ENCODE measurements at places on chromosomes 1 and 21. TPM values are rescaled to one million over a fixed set of nuclear protein-coding genes. Genes with fewer than 3 reads are reported as not detected.

AURKAIP1 gene
- 64.6 TPM for polyA plus RNA-seq

OR2T35 gene
- polyA plus RNA-seq = not detected

GRCh38 chr1:6105218-6105679 lies 59.6 kb downstream of the KCNAB2 start:
- DNase-seq = no peak

LIN28A gene
- 0.01 TPM for polyA plus RNA-seq

GRCh38 chr1:32341186-32341757 lies 5.2 kb upstream of the MARCKSL1 start:
- no peak for DNase-seq

DNA sequence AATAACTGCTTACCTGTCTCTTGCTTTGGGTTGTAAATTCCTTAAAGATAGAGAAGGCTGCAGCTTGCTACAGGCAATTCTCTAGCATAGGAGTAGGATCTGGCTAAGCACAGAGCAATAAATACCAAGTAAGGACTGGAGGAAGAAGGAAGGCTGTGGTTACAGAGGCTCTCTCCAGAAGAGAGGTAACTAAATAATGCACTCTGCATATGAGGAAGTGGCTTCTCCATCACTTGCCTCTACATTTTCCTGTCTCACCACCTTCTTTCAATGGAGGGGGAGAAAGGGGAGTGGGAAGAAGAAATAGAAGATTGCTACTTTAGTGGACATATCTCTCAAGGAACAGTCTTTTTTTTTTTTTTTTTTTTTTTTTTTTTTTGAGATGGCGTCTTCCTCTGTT lies 60.9 kb upstream of the LAX1 start:
- no peak for DNase-seq

- no peak for DNase-seq
These were observed 26.0 kb upstream of the UAP1 start for GRCh38 chr1:162535501-162535900.

GRCh38 chr1:26162220-26162709 lies 3.4 kb downstream of the FAM110D start:
- DNase-seq = no peak

Data from HepG2 (cell line).